Lower lobe of right lung (tissue), 2 donors: ENCODE measurements at places on chromosomes 7 and 10. TPM values are rescaled to one million over a fixed set of nuclear protein-coding genes. Genes with fewer than 3 reads are reported as not detected.

Gene TMEM184A
- total RNA-seq: 4.3 TPM

Gene HEPACAM2
- 0.18 TPM for total RNA-seq

Gene NPFFR1
- 1.0 TPM for total RNA-seq

Gene LRRTM3
- total RNA-seq: not detected

Gene GSDME
- total RNA-seq: 8.2 TPM

DNA sequence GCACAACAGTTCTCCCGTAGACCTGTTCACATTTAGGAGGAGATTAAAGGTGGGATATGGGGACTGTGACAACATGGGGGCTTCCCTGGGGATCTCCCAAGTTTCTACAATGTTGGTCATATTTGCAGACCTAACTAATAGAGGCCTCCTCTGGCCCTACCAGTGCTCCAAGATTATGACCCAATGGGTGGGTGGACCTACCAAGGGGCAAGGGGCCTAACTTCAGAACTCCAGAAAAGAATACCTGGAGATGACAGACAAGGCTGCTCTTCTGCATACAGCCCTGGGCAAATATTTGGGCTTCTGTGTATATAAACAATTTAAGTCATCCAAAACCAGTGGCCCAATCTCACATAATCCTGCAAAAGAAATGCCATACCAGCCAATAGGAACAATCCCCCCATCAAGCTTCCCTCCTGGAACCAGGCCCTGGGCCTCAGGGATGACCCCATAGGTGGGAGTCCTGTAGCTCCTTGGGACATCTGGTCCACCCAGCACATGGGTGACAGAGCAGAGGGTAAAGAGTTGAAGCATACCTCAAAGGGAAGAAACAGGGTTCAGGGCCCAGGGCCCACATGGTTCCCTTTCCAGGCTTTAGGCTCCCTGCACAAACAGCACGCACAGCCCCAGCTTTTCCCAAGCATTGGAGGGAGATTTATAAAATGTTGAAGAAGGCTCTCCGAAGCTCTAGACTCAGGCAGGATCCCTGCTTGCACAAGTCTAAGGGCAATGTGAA is 86.1 kb upstream of the CHST15 start:
- no peaks in the 10 kb centered on the region for H3K4me1 ChIP-seq
- H3K4me3 ChIP-seq: no peak overlapping the region
- H3K27ac ChIP-seq: no peak overlapping the region
- H3K36me3 ChIP-seq: no peaks in the 10 kb centered on the region
- DNase-seq: no peak

- no peak overlapping the region for H3K27ac ChIP-seq
- no peaks in the 10 kb centered on the region for H3K4me1 ChIP-seq
- no peak for DNase-seq
- no peak overlapping the region for H3K4me3 ChIP-seq
Observed at GRCh38 chr7:82294382-82294784, 149.2 kb downstream of the CACNA2D1 start.

- H3K36me3 ChIP-seq: no peaks in the 10 kb centered on the region
- H3K4me1 ChIP-seq: no peaks in the 10 kb centered on the region
- DNase-seq: no peak
- no peaks in the 10 kb centered on the region for H3K27me3 ChIP-seq
- no peak overlapping the region for H3K27ac ChIP-seq
Observed at GRCh38 chr7:130452951-130453350, 12.1 kb upstream of the CEP41 start.

DNA sequence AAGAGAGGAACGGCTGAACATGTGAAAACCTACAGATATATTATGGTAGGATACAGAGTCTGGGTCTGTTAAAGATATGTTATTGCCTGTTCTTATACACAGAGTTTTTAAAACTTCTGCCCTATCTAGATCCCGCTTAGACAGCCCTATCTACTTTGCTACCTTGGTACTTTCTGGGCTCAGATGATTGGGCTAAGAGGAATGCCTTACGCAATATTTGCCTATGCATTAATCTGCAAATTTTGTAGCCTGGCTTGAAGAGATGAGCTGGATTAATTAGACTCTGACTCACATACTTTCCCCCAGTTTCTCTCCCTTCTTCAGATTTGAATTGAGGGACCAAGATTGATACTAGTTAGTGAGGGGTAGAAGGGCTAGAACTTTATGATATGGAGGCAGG is 33.6 kb upstream of the A1CF start:
- no peak overlapping the region for H3K27ac ChIP-seq
- H3K36me3 ChIP-seq: no peaks in the 10 kb centered on the region
- no peak overlapping the region for H3K4me3 ChIP-seq
- no peak for DNase-seq

DNA sequence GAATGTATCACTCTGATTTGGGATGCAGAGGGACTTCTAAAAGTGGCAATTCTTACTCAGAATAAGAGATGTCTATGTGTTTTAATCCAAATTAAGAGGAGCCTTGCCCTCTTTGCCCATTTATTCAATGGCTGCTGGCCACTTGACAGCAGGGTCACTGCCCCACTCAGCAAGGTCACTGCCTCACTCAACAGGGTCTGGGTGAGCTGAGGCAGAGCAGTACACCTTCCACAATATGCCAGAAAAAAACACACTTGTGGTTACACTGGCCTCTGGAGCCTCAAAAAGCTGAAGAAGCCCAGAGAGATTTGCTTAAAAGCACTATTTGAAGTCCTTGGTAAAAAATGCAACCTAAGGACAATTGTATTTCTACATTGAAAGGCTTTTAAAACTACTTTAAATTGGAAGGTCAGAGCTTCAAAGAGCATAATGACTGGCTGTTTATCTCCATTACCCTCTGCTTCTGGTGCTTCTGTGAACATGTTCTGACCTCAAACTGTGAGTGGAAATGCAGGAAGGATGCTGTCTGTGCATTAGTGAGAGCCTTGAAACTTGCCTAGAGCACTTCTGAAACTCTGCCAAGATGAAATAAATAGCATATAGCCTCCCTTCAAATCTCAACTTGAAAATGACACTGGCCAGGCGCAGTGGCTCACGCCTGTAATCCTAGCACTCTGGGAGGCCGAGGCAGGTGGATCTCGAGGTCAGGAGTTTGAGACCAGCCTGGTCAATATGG is 35.1 kb upstream of the WIPF3 start:
- H3K4me3 ChIP-seq: no peak overlapping the region
- no peak for DNase-seq
- H3K27ac ChIP-seq: no peak overlapping the region
- no peaks in the 10 kb centered on the region for H3K36me3 ChIP-seq
- H3K27me3 ChIP-seq: no peaks in the 10 kb centered on the region
- no peaks in the 10 kb centered on the region for H3K4me1 ChIP-seq

DNA sequence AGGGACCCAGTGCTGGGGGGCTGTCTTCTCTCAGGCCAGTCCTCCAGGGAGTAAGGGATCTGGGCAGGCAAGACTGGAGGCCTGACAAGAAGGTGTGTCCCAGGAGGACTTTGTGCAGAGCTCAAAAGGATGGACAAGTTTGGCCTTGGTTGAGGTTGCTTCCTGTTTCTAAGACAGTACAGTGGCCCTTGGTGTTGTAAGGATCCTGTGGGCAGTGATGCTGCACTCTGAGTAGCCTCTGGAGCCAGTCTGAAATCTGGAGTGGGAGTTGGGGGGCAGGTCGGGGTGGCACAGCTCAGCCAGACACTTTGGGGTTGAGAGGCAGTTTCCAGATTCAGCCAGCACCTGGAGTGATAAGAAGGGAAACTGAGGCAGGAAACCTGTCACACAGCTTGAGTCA is 139.2 kb upstream of the ZMIZ1 start:
- peaks cover 14% of the 10 kb centered on the region for H3K4me1 ChIP-seq
- DNase-seq: no peak
- no peaks in the 10 kb centered on the region for H3K27me3 ChIP-seq
- no peak overlapping the region for H3K4me3 ChIP-seq

GRCh38 chr10:68725016-68725415 is 4.0 kb downstream of the CCAR1 start:
- H3K36me3 ChIP-seq: peaks cover 67% of the 10 kb centered on the region
- peaks cover 12% of the 10 kb centered on the region for H3K4me1 ChIP-seq
- DNase-seq: no peak
- no peak overlapping the region for H3K4me3 ChIP-seq
- H3K27me3 ChIP-seq: no peaks in the 10 kb centered on the region

- DNase-seq: no peak
- peaks cover 5% of the 10 kb centered on the region for H3K4me1 ChIP-seq
- no peaks in the 10 kb centered on the region for H3K27me3 ChIP-seq
- no peak overlapping the region for H3K4me3 ChIP-seq
- H3K27ac ChIP-seq: no peak overlapping the region
Observed at GRCh38 chr7:148049068-148049467, 541.5 kb upstream of the C7orf33 start.

- H3K27me3 ChIP-seq: no peaks in the 10 kb centered on the region
- no peak for DNase-seq
- H3K4me1 ChIP-seq: no peaks in the 10 kb centered on the region
- H3K4me3 ChIP-seq: no peak overlapping the region
Observed at GRCh38 chr7:31373337-31374289, 33.1 kb upstream of the NEUROD6 start.

DNA sequence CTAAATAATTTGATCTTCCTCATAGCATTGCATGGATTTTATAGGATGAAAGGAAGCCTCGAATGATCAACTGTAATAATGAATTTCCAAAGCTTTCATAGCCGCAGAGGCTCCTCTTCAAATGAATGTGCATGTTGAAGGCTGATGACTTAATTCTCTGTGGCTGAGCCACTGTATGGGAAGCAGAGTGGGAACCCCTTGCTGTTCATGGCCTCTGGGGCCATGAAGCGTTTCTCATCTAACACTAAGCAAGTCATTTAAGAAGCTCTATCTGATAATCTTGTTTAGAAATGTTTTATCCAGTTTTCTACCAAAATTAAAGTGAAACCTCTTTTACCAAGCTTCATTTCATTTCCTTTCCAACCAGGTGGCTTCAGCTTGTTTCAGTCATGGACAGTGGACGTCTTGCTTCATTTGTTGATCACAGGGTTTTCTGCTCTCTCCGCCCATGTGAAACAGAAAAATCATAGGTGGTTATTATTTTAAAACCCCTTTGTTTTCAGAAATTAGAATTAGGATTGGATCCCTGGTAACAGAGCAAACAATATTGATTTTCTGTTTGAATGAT is 10.3 kb upstream of the ADARB2 start:
- no peaks in the 10 kb centered on the region for H3K36me3 ChIP-seq
- H3K27ac ChIP-seq: no peak overlapping the region
- DNase-seq: no peak
- H3K27me3 ChIP-seq: peaks cover 10% of the 10 kb centered on the region

DNA sequence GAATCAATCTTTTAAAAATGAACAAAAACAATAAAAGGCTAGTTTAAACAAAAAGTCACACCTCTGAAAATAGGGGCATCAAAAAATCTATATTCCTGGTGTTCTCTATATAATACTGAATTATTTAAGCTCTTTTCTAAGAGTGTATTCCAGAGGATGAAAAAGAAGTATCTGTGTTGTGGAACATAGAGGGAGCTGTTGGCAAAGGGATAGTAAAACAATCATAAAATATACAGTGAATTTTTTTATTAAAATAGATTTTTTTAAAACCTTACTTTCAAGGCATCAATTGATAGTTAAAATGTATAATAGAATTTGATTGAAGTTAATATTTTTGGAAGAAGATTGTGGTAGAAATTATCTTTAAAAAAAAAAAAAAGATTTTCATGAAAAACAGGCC is 1409.1 kb upstream of the CELF2 start:
- no peak for DNase-seq
- no peaks in the 10 kb centered on the region for H3K27me3 ChIP-seq
- H3K27ac ChIP-seq: no peak overlapping the region

DNA sequence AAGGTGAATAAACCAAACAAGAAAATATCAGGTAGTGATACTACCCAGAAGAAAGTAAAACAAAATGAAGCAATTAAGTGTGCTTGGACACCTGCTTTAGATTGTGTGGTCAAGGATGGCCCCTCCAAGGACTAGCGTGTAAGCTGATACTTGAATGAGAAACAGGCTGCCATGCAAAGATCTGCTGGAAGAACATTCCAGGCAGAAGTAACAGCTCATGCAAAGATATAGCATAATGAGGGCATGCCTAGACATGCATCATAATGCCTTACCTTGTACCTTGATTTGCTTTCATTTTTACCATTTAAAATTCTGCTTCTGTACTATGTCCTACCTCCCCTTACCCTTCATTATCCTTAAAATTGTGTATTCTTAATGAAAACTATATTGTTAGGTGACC is 74.8 kb upstream of the HDAC9 start:
- DNase-seq: no peak
- no peak overlapping the region for H3K4me3 ChIP-seq
- H3K4me1 ChIP-seq: no peaks in the 10 kb centered on the region
- H3K27me3 ChIP-seq: no peaks in the 10 kb centered on the region

DNA sequence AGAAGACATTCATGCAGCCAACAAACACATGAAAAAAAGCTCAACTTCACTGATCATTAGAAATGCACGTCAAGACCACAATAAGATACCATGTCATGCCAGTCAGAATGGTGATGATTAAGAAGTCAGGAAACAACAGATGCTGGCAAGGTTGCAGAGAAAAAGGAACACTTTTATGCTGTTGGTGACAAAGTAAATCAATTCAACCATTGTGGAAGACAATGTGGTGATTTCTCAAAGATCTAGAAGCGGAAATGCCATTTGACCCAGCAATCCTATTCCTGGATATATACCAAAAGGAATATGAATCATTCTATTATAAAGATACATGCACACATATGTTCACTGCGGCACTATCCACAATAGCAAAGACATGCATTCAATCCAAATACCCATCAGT is 77.6 kb downstream of the C10orf90 start:
- no peaks in the 10 kb centered on the region for H3K36me3 ChIP-seq
- no peak overlapping the region for H3K4me3 ChIP-seq
- no peak overlapping the region for H3K27ac ChIP-seq
- H3K27me3 ChIP-seq: no peaks in the 10 kb centered on the region
- no peak for DNase-seq

DNA sequence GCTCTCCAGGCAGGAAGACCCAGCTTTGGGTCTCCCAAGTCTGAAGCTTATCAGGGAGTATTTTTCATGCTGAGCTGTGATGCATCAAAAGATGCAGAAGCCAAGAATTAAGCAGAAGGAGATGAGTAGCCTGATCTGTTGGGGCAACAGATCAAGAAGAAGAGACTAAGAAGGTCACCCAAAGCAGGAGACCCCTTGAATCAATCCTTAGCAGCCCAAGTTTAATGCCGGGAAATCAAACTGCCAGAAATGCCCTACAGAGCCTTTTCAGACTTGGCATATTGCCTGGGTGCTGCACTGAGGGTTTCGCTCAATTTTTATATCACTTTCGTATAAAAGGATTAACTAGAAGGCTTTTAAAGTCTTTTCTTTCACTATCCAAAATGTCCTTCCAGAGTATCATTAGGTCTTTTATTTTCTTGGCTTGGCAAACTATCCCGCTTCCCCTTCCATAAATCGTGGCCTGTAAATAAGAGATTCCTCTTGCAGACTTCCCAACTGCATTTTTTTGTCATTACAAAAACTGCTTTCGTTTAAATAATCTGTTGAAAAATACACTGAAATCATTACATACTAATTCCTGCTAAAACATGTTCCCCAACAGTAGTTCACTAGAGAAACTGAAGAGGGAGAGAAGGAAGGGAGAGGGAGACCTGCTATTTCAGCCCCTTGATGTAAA is 49.0 kb upstream of the STK17A start:
- no peak overlapping the region for H3K27ac ChIP-seq
- H3K27me3 ChIP-seq: no peaks in the 10 kb centered on the region
- H3K4me1 ChIP-seq: no peaks in the 10 kb centered on the region
- no peaks in the 10 kb centered on the region for H3K36me3 ChIP-seq

- DNase-seq: peak; percentile 80
- H3K4me1 ChIP-seq: peaks cover 68% of the 10 kb centered on the region
- H3K36me3 ChIP-seq: no peaks in the 10 kb centered on the region
- H3K27me3 ChIP-seq: no peaks in the 10 kb centered on the region
- peak overlapping the region; percentile 93 for H3K4me3 ChIP-seq
- peak overlapping the region; percentile 98 for H3K27ac ChIP-seq
Observed at GRCh38 chr10:88991161-88991898, 732 bp downstream of the FAS start.

GRCh38 chr7:67983486-67983885 is 986.9 kb downstream of the TYW1 start:
- no peak overlapping the region for H3K4me3 ChIP-seq
- DNase-seq: no peak
- H3K36me3 ChIP-seq: no peaks in the 10 kb centered on the region
- H3K27me3 ChIP-seq: no peaks in the 10 kb centered on the region
- H3K4me1 ChIP-seq: no peaks in the 10 kb centered on the region
